Left renal pelvis (tissue), 4 donors: ENCODE measurements at places on chromosomes 4 and X. TPM values are rescaled to one million over a fixed set of nuclear protein-coding genes. Genes with fewer than 3 reads are reported as not detected.

GRCh38 chr4:35754047-35754446 is 490.3 kb downstream of the ARAP2 start:
- DNase-seq = no peak

- DNase-seq = no peak
Observed at GRCh38 chr4:101148551-101148950, 198.8 kb downstream of the PPP3CA start.

RNF212 gene
- polyA plus RNA-seq = 18.2 TPM

- DNase-seq = no peak
Observed at GRCh38 chr4:56115898-56116297, 167.2 kb downstream of the CEP135 start.

GRCh38 chr4:145048817-145049216 is 49.2 kb downstream of the ANAPC10 start:
- no peak for DNase-seq

KLKB1 gene
- polyA plus RNA-seq = 1.1 TPM

DNA sequence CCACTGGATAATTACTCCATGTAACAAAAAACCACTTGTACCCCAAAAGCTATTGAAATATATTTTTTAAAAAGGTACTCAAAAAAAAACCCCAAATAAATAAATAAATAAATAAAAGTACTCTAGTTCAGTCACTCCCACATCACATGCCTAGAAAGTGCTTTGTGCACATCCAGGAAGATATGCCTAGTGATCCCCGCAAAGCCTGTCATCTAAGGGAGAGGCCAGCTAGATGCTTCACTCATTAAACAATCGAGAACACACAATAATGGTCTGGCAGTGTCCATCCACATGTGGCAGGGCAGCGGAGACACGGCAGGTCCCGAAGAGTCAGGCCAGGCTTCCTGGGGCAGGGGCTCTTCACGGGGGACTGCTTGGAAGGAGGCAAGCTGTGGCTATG is 47.6 kb downstream of the RAB33B start:
- DNase-seq = no peak

EDA gene
- 6.6 TPM for polyA plus RNA-seq

CACNA1F gene
- polyA plus RNA-seq = 0.03 TPM

AR gene
- 4.3 TPM for polyA plus RNA-seq

CXCR3 gene
- polyA plus RNA-seq = 0.31 TPM

DNA sequence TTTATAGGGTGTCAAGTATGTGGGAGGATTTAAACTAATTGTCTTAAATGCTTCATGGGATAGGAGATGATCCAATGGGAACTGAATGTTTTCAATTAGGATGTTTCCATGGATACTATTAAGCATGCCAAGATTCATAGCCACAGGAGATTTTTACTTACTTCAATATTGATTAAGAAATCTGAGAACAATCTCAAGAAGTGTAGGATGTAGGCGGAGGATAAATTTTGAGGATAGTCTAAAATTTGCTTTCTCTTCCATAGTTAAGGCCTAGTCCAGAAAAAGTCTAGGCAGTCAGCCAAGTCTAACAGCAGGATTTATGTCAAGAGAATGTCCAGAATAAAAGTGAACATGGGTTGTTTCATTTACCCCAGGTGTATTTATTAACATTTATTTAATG is 32.8 kb downstream of the REPS2 start:
- DNase-seq = no peak

RIPPLY1 gene
- polyA plus RNA-seq = 2.9 TPM

DNA sequence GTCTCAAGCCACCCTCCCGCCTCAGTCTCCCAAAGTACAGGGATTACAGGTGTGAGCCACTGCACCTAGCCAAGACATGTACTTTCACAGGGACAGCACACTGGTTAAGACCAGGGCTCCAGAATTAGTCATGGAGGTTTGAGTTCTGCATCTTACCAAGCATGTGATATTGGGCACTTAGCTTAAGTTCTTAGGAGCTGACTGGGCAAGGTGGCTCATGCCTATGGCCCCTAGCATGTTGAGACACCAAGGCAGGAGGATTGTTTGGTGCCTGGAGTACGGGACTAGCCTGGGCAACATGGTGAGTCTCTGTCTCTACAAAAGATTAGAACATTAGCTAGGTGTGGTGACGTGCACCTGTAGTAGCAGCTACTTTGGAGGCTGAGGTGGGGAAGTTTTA is 2.6 kb upstream of the TMEM192 start:
- no peak for DNase-seq

DNA sequence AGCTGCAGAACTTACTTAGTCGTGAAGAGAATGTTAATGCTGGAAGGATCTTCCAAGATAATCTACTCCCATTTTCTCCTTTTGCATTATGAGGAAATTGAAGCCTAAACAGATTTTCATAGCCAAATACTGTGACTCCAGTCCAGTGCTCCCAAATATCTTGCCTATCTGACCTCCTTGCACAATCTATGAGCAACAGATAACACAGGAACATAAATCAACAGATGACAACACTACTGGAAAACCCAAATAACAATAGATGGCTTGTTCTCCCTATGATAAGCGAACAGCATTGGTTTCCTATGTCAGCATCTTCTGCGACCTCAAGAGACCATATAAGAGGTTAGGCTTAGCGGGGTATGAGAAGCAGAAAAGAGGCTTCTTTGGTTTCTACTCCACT is 88.0 kb downstream of the CORIN start:
- DNase-seq = no peak

DNA sequence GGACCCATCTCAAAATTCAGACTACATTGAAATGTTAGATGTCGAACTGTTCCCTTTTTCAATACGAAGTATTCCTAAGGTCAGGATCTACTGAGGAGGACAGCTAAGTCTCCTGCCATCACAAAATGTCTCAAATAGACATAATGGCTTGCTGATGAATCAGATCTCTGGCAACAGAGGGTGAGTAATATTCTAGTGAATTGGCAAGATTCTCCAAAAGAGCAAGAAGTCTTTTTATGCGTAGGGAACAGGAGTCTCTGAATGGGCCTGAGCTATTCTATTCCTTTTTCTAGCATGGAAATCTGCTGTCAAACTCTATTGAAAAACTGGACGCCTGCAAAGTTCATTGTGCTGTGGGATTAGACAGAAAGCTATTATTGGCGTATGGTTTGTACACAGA is 145.4 kb downstream of the FNIP2 start:
- no peak for DNase-seq

DNA sequence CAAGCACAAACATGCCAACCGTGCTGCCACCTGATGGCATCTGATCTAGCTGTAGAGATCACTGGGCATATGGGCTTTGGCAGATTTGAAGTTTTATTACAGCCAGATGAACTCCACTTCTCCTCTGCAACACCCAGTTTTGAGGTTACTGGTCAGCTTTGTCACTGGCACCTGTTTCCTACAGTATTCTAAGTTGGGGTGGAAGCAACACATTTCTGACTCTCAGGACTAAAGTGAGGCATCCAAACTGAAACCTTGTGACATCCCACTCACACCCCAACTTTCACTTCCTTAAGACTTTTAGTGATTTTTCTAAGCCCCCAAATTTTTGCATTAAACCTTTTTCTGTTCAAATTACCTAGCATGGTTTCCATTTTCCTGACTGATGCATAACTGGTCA is 115.1 kb upstream of the PCDH18 start:
- no peak for DNase-seq

DNA sequence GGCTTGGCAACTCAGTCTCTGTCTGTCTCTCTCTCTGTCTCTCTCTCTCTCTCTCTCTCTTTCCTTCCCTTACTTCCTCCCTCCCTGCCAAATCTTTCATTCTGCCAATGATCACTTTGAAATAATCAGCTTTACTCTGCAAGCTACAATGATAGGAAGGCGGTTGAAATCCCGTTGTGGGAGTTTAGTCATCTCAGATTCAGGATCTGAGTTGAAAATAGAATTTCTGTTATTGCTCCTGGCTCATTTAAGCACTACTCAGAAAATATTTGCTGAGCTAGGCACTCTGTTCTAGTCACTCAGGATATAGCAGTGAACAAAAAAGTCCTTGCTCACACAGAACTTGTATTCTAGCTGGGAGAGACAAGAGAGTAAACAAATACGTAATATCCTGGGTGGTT is 56.3 kb upstream of the DCTD start:
- DNase-seq = no peak

CXCL11 gene
- polyA plus RNA-seq = 0.43 TPM

GRCh38 chr4:87188048-87188447 is 32.4 kb downstream of the KLHL8 start:
- peak; percentile 8 for DNase-seq

- DNase-seq = no peak
Observed at GRCh38 chr4:138911909-138912703, 103.5 kb upstream of the NOCT start.

- DNase-seq = no peak
Observed at GRCh38 chr4:26325191-26325590, 4.4 kb downstream of the RBPJ start.

SPATA18 gene
- 1.5 TPM for polyA plus RNA-seq

TENM3 gene
- 16.7 TPM for polyA plus RNA-seq

MPP1 gene
- polyA plus RNA-seq = 37.5 TPM

- DNase-seq = no peak
Observed at GRCh38 chr4:78720994-78721677, 55.0 kb upstream of the BMP2K start.

NFKB1 gene
- 27.7 TPM for polyA plus RNA-seq

GRPR gene
- 0.36 TPM for polyA plus RNA-seq

DNA sequence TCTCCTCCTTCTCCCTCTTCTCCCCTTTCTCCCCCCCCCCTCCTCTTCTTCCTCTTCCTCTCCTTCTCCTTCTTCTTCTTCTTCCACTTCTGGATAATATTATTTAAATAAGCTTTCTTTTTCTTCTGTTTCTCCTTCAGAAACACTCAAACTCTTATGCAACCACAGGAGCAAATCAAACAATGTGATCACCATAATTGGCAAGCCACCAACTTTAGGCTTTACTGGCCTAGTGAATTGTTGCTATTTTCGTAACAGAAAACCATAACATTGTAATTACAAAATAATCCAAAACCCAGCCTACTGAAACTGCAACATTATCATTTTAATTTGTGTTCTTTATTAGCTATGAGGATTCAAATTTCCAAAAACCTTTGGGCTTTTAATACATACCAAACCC is 14.3 kb downstream of the DCAF8L1 start:
- no peak for DNase-seq

DNA sequence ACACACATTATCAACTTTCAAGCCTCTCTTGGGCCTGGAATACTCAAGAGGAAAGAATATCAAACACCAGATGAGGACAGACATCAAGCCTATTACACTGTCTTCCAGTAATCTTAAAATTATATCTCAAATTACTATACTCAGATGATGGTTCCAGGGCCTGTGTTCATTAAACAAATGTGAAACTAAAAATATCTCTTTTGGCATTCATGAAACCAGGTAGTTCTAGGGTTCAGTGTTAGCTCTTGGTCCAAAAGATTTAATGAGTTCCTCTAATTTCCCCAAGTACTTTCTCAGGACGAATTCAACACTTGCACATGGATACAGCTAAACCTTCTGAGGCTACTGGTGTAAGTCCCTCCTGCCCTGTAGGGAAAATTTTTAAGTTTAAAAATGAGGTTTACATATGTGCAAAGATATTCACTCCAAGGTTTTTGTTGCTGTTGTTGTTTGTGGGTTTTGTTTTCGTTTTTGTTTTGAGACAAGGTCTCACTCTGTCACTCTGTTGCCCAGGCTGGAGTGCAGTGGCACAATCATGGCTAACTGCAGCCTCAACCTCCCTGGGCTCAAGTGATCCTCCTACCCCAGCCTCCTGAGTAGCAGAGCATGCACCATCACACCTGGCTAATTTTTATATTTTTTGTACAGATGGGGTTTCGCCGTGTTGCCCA is 79.4 kb downstream of the USP46 start:
- DNase-seq = no peak

HTATSF1 gene
- 107 TPM for polyA plus RNA-seq

- DNase-seq = no peak
Observed at GRCh38 chr4:27791640-27792039, 931.0 kb downstream of the STIM2 start.

DNA sequence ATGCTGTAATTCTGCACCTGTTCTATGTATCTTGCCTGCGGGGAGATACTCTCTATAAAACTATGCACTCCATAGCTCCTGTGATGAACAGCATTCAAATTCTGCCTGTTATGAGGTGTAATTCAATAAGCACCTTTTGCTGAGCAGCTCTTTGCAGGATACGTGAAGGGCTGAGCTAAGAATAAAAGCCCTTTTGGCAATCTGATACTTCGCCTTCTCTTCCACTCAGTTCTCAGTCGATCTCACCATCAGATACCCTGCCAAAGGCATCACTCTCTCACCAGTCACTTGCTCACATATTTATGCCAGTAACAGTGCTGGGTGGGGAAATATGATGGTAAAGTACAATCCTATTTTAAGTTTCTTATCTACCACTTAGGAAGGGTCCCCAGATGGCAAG is 67.2 kb downstream of the RPS3A start:
- DNase-seq = no peak

- DNase-seq = no peak
Observed at GRCh38 chr4:128315756-128316520, 28.3 kb upstream of the PGRMC2 start.

PDGFRA gene
- polyA plus RNA-seq = 294 TPM
